ENCODE measurements at places on chromosomes 13 and 19. TPM values are rescaled to one million over a fixed set of nuclear protein-coding genes. Genes with fewer than 3 reads are reported as not detected.
A peak's percentile ranks its signal among the peaks of the same experiment; 100 is the strongest.

CFD gene
- 1.4 TPM for total RNA-seq

NTF4 gene
- 0.18 TPM for total RNA-seq

GRCh38 chr19:19096641-19097627, 33.1 kb downstream of the SLC25A42 start:
- no peak for DNase-seq

DNA sequence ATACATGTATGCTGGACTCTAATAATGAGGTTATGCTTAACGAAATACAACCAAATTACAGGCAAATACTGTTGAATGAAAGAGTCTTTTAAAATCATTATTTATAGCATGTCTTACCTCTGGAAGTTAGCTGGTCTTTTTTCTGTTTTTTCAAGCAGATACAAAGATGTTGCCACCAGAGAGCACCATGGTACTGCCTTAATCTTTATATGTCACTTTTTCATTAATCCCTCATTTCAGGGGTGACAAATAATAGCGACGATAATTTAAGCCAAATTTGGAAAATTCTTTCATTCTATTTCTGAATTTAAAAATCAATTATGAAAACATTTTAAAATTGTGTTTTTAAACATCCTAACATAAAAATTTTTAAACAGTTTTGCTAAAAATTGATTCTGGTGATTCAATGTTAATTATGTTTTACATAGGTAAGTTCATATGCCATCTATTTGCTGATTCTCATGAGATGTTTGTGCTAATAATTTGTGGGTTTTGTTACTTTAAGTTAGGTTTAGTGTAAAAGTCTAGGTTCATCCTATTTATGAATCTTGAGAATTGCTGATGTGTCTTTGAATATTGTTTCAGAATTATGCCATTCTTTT, 379.3 kb upstream of the SGCG start:
- peak; percentile 5 for DNase-seq

GRCh38 chr19:13015361-13016223, 20.3 kb downstream of the NFIX start:
- peak; percentile 33 for DNase-seq

- DNase-seq, result no peak
Observed at GRCh38 chr13:111846391-111847159, 220.4 kb upstream of the SOX1 start.

MIER2 gene
- 11.4 TPM for total RNA-seq

Measured in IMR-90 (cell line).